ENCODE measurements at places on chromosomes 5 and 9.

DNA sequence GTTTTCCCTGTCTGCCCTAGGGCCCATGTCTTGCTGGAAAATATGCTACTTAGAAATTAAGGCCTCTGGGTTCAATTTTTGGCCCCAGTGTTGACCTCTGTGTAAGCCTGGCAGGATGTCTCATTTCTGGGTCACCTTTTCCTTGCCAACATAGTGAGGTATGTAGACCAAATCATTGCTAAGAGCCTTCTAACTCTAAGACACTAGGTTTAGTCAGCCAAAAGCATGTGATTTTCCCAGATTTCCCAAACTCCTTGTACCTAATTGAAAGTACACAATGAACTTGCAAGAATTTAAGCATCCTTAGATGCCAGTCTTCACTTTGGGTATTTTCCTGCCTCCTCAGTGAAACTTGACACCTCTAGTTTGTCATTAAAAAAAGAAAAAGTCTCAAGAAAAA lies 77.0 kb downstream of the GALNT10 start:
- no peak for DNase-seq

DNA sequence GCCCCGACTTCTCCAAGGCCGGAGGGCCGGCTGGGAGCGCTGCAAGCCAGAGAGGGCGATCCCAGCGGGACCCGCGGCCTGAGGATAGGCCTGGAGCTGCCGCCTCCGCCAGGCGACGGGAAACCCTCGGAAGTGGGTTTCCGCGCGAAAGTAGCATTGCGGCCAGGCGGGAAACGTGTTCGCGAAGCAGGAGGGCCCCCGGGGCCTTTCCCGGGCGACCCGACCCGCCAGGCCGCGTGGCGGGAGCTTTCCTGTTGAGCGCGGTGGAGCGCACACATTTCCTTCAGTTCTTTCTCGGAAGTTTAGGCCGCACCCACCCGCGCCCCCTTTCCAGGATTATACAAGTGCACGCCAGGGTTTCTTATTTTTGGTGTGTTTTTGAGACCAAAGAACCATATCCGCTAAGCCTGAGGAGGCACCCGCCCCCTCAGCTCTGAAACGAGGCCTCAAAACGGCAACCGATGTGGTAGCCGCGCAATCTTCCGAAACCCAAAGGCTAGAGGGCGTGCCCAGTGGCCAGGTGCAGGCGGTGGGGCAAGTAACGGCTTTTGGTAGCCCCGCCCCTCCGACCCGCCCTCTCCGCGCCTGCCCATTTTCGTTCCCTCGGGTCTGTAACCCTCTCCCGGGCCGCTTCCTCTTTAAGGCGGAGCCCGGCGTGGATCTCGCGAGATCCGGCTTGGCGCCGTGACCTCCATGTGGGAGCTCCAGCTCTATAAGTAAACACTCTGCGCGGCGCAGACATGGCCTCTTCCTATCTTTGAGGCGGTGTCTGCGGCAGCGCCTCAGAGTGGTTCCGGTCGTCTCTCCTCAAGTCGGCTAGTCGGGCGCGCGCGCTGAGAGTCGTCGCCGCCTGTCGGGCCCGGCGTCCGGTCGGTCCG lies at the start of gene UHRF2:
UHRF2 (plus strand) TSS at position 713 of the 878 bp plus-strand sequence. CDS start 292 bp downstream, outside the sequence.
- peak; percentile 90 for DNase-seq

- no peak for DNase-seq
Measured at GRCh38 chr5:115932991-115933390, 29.3 kb upstream of the LVRN start.

DNA sequence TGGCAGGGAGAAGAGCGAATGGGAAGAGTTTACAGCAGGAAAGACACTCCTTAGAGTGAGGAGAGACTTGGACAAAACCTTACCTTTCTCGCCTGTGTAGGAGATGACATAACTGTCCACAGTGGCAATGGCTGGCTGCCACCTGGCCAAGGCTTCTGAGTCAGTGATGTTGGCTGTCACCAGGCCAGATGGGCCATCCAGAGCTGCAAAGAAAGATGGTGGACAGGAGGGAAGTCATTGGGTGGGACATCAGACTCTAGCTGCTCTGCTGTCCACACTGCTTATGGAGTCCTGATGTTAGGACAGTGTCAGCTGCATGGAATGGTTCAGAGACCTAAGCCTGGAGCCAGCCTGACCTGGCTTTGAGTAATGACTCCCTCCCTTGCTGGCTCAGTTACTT lies 79.8 kb downstream of the TNC start:
- no peak for DNase-seq
